Bronchial epithelial cell (primary cell): ENCODE measurements at places on chromosomes 16 and 17. TPM values are rescaled to one million over a fixed set of nuclear protein-coding genes. Genes with fewer than 3 reads are reported as not detected.

- no peak for DNase-seq
Measured at GRCh38 chr17:58234512-58234911, 3.9 kb upstream of the LPO start.

GRCh38 chr16:50172195-50172922 lies 19.3 kb downstream of the TENT4B start:
- no peak for DNase-seq

DNA sequence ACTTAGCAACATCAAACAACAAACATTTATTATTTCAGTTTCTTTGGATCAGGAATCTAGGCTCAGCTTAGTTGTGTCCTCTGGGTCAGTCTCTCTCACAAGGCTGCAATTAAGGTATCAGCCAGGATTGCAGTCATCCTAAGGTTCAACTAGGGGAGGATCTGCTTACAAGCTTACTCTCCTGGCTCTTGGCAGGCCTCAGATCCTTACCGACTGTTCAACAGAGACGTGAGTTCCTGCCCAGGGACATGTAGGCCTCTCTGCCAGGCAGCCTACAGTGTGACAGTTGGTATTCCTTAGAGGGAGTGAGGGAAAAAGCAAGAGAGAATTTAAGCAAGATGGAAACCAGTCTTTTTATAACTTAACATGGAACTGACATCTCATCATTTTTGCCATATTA lies 294.0 kb downstream of the ZFHX3 start:
- no peak for DNase-seq

The GSG1L gene
- total RNA-seq = under 0.01 TPM in 1 of 2 replicates, not detected in the other

DNA sequence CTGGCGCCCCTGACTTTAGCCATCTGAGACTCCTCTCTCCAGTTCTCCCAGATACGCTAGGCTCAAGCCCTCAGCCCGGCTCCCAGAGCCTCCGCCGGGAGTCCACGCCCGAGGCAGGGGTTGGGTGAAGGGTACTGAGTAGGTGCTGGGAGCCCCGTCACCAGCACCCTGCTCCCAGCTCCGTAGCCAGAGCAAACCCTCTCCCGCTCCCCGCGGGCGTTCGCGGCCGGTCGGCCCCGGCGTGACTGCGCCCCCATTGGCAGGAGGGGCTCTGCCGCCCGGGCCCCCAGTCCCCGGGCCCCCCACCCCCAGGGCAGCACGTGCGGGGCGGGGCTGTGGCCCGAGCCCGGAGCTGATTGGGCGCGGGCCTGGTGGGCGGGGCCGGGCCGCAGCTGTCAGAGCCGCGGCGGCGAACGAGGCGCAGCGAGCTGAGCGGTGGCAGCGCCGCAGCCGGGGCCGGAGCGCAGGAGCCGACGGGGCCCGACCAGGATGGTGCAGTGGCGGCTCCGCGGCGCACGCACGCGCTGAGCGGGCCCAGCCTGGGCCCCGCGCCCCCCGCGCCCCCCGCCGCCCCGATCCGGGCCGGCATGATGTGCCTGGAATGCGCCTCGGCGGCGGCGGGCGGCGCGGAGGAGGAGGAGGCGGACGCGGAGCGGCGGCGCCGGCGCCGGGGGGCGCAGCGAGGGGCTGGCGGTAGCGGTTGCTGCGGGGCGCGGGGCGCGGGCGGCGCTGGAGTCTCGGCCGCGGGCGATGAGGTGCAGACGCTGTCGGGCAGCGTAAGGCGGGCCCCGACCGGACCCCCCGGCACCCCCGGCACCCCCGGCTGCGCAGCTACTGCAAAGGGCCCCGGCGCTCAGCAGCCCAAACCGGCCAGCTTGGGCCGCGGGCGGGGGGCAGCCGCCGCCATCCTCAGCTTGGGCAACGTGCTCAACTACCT lies at the start of gene SPNS2:
SPNS2 (plus strand) TSS at position 421 of the 937 bp plus-strand sequence; CDS start at position 588, 167 bp downstream.
- no peak for DNase-seq

GRCh38 chr17:49456183-49456965 lies 38.7 kb upstream of the NGFR start:
- DNase-seq = peak; percentile 15

DNA sequence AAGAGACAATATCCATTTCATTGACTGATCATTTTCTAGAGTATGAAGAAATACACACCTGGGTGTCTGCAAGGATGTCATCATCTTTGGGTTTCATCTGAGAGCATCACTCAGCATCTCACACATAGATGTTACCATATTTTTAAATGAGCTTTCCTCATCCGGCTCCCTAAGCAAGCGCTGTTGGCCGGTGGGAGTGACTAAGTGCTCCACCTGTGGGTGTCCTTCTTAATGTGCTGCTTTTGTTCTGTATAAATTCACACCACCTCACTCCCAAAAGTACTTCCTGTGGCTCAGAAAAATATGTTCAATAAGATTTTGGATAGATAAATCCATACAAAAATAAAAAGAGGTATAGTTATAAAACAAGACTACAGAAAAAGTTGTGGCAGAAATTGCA lies 7.4 kb downstream of the SSTR2 start:
- no peak for DNase-seq

DNA sequence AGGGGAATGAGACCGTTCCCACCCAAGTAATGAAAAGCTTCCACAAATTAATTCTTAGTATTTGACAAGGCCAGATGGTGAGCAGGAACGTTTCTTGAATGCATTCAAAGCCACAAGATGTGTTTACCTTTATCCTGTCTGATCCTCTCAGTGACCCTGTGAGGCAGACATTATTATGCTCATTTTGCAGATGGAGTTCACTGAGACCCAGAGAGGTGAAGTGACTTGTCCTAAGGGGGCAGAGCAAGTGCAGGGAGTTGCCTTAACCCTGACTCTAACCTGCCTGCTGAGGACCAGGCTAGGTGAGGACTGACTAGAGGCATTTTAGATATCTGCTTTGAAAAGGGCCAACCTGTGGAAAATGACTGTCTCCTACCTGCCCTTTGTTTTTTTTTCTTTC lies 156.7 kb downstream of the HAPSTR1 start:
- no peak for DNase-seq

DNA sequence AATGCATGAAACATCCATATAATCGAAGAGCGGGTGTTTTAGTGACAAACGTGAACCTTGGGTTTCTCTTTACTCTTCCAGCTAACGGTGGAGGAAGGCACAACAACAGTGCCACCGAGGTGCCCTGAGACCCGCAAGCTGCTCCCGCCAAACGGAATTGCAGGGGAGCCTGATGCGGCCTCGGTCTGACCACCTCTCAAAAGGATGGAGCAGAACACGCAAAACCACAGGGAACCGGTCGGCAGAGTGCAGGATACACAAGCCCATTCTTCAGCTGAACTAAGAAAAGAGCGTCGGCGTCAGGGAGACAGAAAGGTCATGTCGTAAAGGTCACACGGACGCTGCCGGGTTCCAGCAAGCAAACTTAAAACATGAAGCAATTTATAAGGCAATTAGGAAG lies 109.5 kb upstream of the ZNF750 start:
- no peak for DNase-seq

DNA sequence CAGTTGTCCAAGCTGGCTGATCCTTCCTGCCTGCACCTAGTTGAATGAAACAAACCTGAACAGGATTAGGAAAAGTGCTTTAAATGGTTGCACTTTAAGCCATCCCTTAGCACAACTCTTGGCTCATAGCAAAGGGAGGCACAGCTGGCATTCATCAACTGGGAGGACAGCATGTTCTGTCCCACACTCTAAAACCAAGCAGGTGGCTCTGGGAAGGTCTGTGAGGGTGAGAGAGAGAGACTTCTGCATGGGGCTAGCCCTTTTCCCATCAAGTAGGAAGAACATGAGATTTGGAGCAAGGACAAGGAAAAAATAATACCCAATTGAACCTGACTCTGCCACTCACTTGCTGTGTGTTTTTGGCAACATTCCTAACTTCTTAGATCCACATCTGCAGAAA lies 140.9 kb upstream of the CCL2 start:
- DNase-seq = no peak

- DNase-seq = no peak
Measured at GRCh38 chr17:80482555-80483308, 6.3 kb upstream of the NPTX1 start.

The GSDMA gene
- total RNA-seq = 0.26 and 0.38 TPM in 2 replicates

GRCh38 chr16:87278191-87279093 lies 38.8 kb downstream of the C16orf95 start:
- peak; percentile 51 for DNase-seq

DNA sequence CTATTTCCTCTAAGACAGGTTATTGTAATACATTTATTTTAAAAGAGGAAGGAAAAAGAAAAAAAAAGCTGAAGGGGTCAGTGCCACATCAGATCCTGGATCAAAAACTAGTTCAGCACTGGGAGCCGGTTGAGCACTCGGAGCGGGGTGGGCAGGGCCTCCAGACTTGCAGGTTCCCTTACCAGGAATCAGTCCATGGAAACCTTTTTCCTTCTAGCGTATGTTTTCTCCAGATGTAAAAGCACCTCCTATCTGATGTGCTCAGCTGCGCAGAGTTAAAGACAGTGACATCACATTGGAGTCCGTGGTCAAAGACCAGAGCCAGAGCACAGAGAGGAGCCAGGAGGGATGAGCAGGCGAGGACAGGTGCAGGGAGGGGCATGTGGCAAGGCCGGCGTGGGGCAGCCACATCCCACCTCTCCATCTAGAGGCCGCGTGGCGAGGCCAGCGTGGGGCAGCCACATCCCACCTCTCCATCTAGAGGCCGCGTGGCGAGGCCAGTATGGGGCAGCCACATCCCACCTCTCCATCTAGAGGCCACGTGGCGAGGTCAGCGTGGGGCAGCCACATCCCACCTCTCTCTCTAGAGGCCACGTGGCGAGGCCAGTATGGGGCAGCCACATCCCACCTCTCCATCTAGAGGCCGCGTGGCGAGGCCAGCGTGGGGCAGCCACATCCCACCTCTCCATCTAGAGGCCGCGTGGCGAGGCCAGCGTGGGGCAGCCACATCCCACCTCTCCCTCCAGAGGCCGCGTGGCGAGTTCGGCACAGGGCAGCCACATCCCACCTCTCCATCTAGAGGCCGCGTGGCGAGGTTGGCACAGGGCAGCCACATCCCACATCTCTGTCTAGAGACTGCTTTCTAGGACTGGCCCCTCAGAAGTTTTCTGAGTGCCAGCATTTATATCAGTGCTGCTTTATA lies 166.8 kb upstream of the CHMP6 start:
- no peak for DNase-seq

DNA sequence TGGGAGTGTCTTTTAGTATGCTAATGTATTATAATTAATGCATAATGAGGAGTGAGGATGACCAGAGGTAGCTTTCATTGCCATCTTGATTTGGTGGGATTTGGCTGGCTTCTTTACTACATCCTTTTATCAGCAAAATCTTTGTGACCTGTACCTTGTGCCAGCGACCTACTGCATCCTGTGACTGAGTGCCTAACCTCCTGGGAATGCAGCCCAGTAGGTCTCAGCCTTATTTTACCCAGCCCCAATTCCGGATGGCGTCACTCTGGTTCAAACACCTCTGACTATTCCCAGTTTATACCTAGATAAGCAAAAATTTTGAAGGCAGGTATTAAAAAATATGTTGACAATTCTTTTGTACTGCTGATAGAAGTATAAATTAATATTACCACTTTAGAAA lies 10.5 kb upstream of the BLMH start:
- no peak for DNase-seq

DNA sequence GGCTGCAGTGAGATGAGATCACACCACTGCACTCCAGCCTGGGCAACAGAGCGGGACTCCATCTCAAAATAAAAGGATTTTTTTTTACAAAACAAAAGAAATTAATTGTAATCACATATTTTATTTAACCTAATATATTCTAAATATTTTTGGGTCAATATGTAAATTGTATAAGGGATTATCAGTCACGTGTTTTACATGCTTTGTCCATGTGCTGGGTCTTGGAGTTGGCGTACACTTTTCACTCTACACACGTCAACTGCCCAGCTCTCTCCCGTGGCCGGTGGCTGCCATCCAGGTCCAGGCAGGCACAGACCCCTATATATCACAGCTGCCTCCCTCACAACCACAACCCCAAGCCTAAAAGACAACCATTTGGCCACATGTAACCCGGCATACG lies 68.1 kb downstream of the RBFOX3 start:
- no peak for DNase-seq

GRCh38 chr17:80631142-80632045 lies 86.8 kb downstream of the RPTOR start:
- no peak for DNase-seq

GRCh38 chr16:5020551-5020950 lies 13.2 kb downstream of the NAGPA start:
- no peak for DNase-seq

The SLC25A19 gene
- 10.2 and 12.1 TPM in 2 replicates for total RNA-seq
